Fibroblast of skin of right biceps (primary cell): ENCODE measurements at places on chromosomes 4 and X.
A peak's percentile ranks its signal among the peaks of the same experiment; 100 is the strongest.

GRCh38 chr4:39166669-39167068, 15.7 kb upstream of the WDR19 start:
- DNase-seq, result no peak

DNA sequence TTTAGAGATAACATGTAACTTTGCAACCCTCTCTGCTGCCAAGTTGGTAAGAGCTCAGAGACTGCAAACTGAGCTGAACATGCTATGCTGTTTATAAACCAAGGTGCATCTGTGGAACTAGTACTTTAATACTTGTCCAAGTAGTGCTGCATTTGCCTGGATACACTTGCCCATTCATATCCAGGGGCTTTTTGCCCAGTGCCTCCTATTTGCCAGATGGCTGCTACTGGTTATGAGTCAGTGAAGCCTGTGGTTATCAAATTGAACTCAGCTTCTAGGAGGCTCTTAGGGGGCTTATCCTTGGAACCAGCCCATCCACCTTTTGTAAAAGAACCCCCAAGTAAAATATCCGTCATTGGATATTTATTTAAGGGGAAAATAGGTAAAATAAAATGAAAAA, 79.6 kb downstream of the AFF2 start:
- no peak for DNase-seq

DNA sequence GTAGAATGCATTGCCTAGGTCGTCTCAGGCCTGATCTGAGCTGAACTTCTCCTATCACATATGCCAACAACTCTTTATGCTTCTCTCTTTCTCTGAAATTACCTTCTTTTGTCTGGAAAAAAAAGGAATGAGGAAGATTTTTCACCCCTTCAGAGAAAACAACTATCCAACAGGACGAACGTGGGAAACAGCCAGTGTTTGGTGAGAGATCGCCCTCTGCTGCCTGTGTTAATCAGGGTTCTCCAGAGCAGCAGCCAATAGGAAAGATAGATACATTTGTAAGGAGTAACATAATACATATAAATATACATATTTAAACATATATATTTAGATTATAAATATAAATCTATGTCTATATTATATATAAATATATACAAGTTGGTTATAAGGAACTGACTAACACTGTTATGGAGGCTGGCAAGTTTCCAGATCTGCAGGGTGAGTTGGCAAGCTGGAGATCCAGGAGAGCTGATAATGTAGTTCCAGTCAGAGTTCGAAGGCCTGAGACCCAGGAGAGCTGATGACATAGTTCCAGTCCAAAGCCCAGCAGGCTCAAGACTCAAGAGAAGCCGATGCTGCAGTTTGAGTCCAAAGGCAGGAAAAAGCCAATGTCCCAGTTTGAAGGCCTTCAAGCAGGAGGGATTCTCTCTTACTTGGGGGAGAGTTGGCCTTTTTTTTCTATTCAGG, 13.3 kb downstream of the CETN2 start:
- DNase-seq, result peak; percentile 46

- DNase-seq, result no peak
Observed at GRCh38 chr4:162523171-162523570, 359.4 kb upstream of the FSTL5 start.
